ENCODE measurements at places on chromosomes 2 and 18.

GRCh38 chr18:49646873-49647272 lies 85.0 kb downstream of the LIPG start:
- H3K4me1 ChIP-seq, result peaks cover 8% of the 10 kb centered on the region
- H3K4me3 ChIP-seq, result no peak overlapping the region
- H3K36me3 ChIP-seq, result no peaks in the 10 kb centered on the region
- no peaks in the 10 kb centered on the region for H3K27me3 ChIP-seq
- no peak for DNase-seq
- no peak overlapping the region for H3K27ac ChIP-seq

- no peaks in the 10 kb centered on the region for H3K27me3 ChIP-seq
- DNase-seq, result no peak
- peaks cover 38% of the 10 kb centered on the region for H3K4me1 ChIP-seq
- H3K4me3 ChIP-seq, result peak overlapping the region; percentile 37
These were observed 11.4 kb upstream of the MAPRE2 start for GRCh38 chr18:35029770-35030169.

- H3K36me3 ChIP-seq, result no peaks in the 10 kb centered on the region
- H3K27ac ChIP-seq, result no peak overlapping the region
These were observed 984 bp downstream of the TCF23 start for GRCh38 chr2:27149570-27150405.

GRCh38 chr2:44772131-44772530 lies 169.4 kb upstream of the SIX3 start:
- no peaks in the 10 kb centered on the region for H3K4me1 ChIP-seq
- no peak for DNase-seq
- peaks cover 4% of the 10 kb centered on the region for H3K27me3 ChIP-seq
- no peaks in the 10 kb centered on the region for H3K36me3 ChIP-seq

DNA sequence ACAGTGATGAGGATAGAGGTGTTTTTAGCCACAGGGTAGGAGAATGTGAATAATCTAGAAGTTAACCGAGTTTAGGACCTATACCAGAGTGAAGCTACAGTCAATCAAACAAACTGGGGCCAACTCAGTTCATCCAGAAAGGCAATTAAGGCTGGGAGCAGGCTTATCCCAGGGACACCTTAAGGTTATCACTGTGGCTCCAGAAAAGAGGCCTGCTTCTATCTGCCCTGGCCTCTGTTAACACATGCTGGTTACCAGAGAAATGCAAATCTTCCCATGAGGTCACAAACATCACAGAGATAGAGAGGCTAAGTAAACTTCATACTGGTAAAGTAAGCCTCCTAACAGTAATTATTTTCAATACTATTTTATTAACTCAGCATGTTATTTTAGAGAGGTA lies 93.2 kb upstream of the GRB14 start:
- H3K27ac ChIP-seq, result no peak overlapping the region
- no peak for DNase-seq

DNA sequence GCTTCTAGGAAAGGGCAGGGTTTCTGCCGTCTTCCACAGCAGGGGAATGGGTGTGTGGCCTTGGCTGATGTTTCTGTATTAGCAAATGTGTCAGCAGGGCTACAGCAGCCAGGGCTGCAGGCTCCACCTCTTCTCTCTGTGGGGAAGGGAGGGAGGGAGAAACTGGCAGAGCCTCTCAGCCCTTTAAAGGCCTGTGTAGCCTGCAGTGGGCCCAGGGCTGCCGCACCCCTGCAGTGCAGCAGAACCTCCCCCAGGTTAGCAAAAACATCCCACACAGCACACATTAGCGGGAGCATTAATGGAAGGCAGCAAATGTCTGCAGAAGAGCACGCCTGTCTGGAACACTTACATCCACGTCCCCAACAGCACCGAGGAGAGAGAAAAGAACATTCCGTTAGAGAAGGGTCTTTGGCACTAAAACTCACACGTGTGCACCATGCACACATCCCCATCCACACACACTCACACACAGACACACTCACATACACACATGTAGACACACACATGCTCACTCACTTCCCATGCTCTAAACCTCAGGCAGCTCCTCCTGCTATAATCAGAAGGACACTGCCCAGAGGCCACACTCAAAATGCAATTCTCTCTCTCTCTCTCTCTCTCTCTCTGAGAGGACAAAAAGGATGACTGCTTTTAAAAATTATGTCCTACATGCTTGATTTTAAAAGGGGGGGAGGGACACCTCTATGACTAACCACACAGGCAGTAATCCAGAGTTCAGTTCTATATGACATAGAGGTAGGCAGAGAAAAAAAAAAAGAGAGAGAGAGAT lies 24.1 kb downstream of the MRPL35 start:
- H3K36me3 ChIP-seq, result no peaks in the 10 kb centered on the region
- H3K4me1 ChIP-seq, result peaks cover 29% of the 10 kb centered on the region
- no peaks in the 10 kb centered on the region for H3K27me3 ChIP-seq
- no peak overlapping the region for H3K4me3 ChIP-seq
- no peak for DNase-seq
- H3K27ac ChIP-seq, result no peak overlapping the region

- H3K36me3 ChIP-seq, result no peaks in the 10 kb centered on the region
- peak; percentile 82 for DNase-seq
- no peak overlapping the region for H3K27ac ChIP-seq
- H3K27me3 ChIP-seq, result peaks cover 71% of the 10 kb centered on the region
These were observed 1.9 kb downstream of the SP5 start for GRCh38 chr2:170716851-170717598.

All from upper lobe of right lung (tissue), 1 donor.